ENCODE measurements at places on chromosomes 1 and 21. TPM values are rescaled to one million over a fixed set of nuclear protein-coding genes. Genes with fewer than 3 reads are reported as not detected.
A peak's percentile ranks its signal among the peaks of the same experiment; 100 is the strongest.

DNA sequence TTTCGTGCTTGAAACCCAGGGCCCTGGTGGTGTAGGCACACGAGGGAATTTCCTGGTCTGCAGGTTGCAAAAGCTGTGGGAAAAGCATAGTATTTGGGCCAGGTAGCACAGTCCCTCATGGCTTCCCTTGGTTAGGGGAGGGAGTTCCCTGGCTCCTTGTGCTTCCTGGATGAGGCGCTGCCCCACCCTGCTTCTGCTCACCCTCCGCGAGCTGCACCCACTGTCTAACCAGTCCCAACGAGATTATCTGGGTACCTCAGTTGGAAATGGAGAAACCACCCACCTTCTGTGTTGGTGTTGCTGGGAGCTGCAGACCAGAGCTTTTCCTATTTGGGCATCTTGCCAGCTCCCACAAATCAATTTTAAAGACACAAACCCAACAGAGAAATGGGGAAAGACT, 183.0 kb downstream of the PHTF1 start:
- DNase-seq = no peak

DNA sequence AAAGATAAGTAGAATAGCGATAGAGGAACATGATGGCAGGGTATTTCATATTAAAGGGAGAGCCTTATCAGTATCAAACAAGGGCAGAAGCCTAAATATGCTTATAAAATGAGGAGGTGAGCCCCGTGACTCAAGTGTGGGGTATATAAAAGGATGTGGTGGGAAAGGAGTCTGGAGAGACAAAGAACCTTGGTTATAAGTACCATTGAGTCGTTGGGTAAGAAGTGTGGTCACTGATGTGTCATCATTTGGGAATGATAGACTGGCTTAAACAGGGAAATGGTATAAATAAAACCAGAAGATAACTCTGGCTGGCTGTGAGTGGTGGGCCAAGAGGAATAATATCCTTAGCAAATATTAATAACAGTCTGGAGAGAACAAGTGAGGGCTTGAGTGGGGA, 10.9 kb upstream of the CD5L start:
- DNase-seq = no peak

DNA sequence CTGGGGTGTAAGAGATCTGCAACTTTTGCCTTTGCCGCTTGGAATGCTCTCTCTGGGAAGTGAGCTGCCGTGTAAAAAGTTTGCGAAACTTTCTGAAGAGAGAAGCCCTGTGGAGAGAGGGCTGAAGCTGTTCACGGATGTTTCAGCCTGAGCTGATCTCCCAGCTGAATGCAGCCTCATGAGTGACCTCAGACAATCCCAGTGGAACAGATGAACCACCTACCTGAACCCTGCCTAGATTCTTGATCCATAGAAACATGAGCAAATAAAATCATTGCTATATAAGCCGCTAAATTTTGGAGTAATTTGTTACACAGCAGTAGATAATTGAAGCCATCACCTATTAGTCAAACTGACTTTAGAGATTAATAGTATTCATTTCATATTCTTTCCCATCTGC, 4.4 kb upstream of the ALG6 start:
- DNase-seq = no peak

DNA sequence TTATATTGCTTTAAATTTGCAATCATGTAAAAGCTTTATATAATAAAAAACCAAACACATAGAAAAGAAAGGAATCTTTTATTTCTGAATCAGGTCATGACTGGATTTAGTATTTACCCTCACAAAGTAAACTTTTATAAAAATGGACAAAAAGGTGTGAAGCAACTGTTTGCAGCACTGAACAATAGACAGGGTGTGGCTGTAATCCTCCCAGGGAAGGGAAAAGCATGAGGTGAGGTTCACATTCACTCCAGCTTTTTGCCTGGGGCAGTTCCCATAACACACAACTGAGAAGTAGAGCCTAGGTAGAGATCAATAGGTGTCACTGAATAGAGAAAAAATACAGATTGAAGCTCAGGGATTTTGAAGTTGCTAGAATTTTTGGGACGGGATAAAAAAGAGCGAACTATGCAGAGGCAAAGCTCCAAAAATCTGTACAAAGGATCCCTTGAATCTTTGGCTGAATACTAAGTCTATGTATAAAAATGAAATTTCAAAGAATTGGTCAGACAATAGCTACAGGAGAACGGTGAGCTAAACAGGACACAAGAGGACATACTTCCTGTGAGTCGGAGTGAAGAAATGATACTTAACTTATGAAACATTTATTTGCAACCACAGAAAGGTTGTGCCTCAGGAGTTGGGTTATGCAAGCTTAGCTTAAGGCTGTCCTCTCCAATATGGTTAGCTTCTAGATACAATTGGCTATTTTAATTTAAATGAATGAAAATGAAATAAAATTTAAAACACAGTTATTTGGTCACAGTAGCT, 162.0 kb upstream of the ZP4 start:
- DNase-seq = no peak

- DNase-seq = no peak
Measured at GRCh38 chr1:204250428-204251030, 36.7 kb upstream of the GOLT1A start.

- no peak for DNase-seq
Measured at GRCh38 chr1:52364235-52364839, 1.7 kb downstream of the CC2D1B start.

Gene HES5
- 9.6 TPM for total RNA-seq

GRCh38 chr1:46053734-46054133, 78.7 kb downstream of the PIK3R3 start:
- DNase-seq = no peak

GRCh38 chr1:59766227-59766855, 48.4 kb upstream of the HOOK1 start:
- DNase-seq = no peak

DNA sequence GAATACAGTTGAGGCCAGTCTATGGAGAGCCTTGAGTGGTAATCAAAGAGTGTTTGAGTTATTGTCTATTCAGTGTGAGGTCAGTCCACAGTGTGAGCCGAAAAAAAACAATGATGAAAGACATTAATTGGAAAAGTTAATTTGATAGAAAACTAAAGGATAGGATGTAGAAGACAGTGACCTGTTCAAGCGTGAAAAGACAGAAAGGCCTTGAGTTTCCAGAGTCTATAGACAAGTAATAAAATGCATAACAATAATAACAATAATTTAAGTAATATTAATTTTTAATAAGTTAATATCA, 90.4 kb downstream of the SLC30A10 start:
- no peak for DNase-seq

GRCh38 chr1:151459331-151460046, at the start of gene POGZ:
TSS of gene POGZ (minus strand) at chr1:151459494. CDS start at chr1:151442204, 17,290 bp downstream.
- DNase-seq = peak; percentile 98

Gene APOBEC4
- total RNA-seq = not detected

Measured in stomach (tissue), 19 donors.